ENCODE measurements at places on chromosomes 12 and 14. TPM values are rescaled to one million over a fixed set of nuclear protein-coding genes. Genes with fewer than 3 reads are reported as not detected.

The SCNN1A gene
- 0.06 TPM for polyA plus RNA-seq

GRCh38 chr14:54627219-54627539, 60.3 kb downstream of the SAMD4A start:
- H3K4me1 ChIP-seq, result peaks cover 40% of the 10 kb centered on the region
- H3K36me3 ChIP-seq, result no peaks in the 10 kb centered on the region
- H3K27me3 ChIP-seq, result no peaks in the 10 kb centered on the region
- peak overlapping the region; percentile 79 for H3K4me3 ChIP-seq
- peak overlapping the region; percentile 94 for H3K27ac ChIP-seq
- no peak for DNase-seq

GRCh38 chr14:94098326-94098992, 12.1 kb upstream of the IFI27 start:
- no peak overlapping the region for H3K27ac ChIP-seq
- DNase-seq, result no peak
- peaks cover 7% of the 10 kb centered on the region for H3K4me1 ChIP-seq
- no peak overlapping the region for H3K4me3 ChIP-seq
- no peaks in the 10 kb centered on the region for H3K36me3 ChIP-seq

The UBC gene
- 1,080 TPM for polyA plus RNA-seq

DNA sequence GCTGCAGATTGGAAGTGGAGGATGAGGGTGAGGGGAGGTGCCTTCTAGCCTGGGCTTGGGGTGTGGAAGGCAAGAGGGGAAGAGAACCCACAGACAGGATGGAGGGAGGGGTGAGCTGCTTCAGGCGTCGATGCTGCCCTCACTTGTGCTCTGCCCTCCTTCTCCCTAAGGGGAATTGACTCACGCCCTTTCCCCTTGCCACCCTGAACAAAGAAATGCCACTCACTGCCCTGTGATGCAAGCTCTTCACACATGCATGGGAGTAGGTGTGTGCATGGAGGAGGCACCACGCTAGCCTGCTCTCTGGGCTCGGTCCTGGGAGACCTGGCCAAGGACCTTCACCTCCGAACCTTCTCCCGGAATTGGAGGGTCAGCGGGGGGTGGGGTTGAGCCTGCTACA, 35.7 kb upstream of the PRMT8 start:
- DNase-seq, result no peak
- H3K27ac ChIP-seq, result no peak overlapping the region
- H3K27me3 ChIP-seq, result peaks cover 53% of the 10 kb centered on the region
- H3K36me3 ChIP-seq, result no peaks in the 10 kb centered on the region
- peak overlapping the region; percentile 26 for H3K4me3 ChIP-seq

The SALL2 gene
- polyA plus RNA-seq, result 2.5 TPM

DNA sequence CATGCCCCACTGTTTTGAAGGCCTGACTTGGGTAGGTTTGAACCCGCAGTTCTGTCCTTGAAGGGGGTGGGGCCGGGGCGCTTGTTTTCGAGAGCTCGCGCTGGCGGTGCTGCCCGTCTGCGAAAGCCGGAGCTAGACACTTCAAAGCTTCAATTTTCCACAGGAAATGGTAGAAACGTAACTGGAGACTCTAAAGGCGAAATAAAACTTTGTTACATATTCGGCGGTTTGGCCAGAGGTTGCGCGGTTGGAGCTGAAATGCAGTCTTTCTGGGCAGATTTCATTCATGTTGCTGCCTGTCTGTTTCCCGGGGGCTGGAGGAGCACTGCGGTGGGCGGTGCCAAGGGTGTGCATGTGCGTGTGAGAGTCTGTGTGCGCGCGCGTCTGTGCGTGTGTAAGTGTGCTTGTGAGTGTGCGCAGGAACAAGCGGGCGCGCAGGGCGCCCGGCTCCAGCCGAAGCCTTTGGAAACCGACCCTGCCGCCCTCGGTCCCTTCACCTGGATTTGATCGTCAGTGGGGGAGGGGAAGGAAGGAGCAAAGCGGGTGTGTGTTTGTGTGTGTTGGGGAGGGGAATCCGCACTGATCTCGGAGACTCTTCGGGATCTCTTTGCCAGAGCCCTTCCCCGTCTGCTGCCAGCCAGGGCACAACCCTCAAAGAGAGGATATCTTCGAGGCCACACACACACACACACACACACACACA, 227.7 kb upstream of the CRY1 start:
- H3K27ac ChIP-seq, result peak overlapping the region; percentile 99
- peak overlapping the region; percentile 99 for H3K4me3 ChIP-seq
- DNase-seq, result peak; percentile 91
- H3K4me1 ChIP-seq, result peaks cover 64% of the 10 kb centered on the region
- H3K36me3 ChIP-seq, result no peaks in the 10 kb centered on the region

The TAS2R31 gene
- 0.39 TPM for polyA plus RNA-seq

- H3K4me3 ChIP-seq, result no peak overlapping the region
- H3K27ac ChIP-seq, result no peak overlapping the region
- H3K27me3 ChIP-seq, result peaks cover 28% of the 10 kb centered on the region
- no peak for DNase-seq
- no peaks in the 10 kb centered on the region for H3K36me3 ChIP-seq
These were observed 17.9 kb upstream of the CCDC85C start for GRCh38 chr14:99621948-99622347.

DNA sequence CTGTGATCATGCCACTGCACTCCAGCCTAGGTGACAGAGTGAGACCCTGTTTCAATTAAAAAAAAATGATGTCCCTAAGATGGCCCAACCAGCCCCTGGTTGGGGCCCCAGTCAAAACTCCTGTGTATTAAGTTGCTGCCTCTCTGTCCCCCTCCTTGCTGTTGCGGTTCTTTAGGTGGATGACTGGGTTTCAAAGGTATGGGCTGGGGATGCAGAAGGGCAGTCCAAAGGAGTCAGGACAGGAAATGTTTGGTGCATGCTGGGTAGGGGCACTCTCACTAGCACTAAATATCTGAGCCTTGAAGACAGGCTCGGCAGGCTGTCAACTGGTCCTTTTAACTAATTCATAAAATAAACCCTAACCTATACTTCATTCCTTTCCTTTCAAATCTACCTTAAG, 12.0 kb upstream of the PIP4K2C start:
- H3K4me1 ChIP-seq, result peaks cover 8% of the 10 kb centered on the region
- H3K4me3 ChIP-seq, result no peak overlapping the region
- DNase-seq, result no peak
- no peaks in the 10 kb centered on the region for H3K27me3 ChIP-seq

The PLEKHG7 gene
- polyA plus RNA-seq, result not detected

All from naive thymus-derived CD8-positive, alpha-beta T cell (primary cell).